ENCODE measurements at places on chromosomes 7 and 10. TPM values are rescaled to one million over a fixed set of nuclear protein-coding genes. Genes with fewer than 3 reads are reported as not detected.

- peaks cover 24% of the 10 kb centered on the region for H3K4me1 ChIP-seq
- DNase-seq: no peak
Measured at GRCh38 chr10:79313911-79314439, 33.3 kb upstream of the PPIF start.

DNA sequence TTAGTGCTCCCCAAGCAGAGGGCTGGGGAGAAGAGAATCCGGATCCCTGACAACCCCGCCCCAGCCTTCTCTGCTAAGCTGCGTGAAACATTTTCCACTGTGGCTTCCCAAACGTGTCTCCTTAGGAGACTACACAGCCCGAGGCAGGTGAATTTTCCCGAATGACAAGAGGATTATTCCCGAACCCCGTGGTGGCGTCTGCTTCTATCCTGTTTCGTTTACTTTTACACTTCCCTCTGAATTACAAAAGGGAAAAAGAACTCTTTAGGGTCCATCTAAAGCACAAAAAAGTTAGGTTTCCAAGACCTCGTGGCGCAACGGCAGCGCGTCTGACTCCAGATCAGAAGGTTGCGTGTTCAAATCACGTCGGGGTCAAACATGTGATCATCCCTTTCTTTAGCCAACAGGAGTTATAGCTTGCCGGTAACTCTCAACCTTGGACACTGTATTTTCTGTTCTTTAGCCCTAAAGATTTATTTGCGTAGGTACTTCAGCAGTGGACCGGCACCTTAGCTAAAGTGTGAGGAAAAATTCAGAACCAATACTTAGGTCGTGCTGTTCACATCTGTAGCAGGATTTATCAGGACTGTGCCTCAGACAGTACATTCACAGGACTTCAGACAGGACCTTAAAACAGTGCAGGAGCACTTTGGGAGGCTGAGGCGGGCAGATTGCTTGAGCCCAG lies 3.2 kb upstream of the ZNF789 start:
- H3K27ac ChIP-seq: peak overlapping the region; percentile 9
- no peaks in the 10 kb centered on the region for H3K36me3 ChIP-seq
- no peak overlapping the region for H3K4me3 ChIP-seq
- H3K4me1 ChIP-seq: peaks cover 62% of the 10 kb centered on the region
- DNase-seq: no peak
- H3K27me3 ChIP-seq: no peaks in the 10 kb centered on the region

DNA sequence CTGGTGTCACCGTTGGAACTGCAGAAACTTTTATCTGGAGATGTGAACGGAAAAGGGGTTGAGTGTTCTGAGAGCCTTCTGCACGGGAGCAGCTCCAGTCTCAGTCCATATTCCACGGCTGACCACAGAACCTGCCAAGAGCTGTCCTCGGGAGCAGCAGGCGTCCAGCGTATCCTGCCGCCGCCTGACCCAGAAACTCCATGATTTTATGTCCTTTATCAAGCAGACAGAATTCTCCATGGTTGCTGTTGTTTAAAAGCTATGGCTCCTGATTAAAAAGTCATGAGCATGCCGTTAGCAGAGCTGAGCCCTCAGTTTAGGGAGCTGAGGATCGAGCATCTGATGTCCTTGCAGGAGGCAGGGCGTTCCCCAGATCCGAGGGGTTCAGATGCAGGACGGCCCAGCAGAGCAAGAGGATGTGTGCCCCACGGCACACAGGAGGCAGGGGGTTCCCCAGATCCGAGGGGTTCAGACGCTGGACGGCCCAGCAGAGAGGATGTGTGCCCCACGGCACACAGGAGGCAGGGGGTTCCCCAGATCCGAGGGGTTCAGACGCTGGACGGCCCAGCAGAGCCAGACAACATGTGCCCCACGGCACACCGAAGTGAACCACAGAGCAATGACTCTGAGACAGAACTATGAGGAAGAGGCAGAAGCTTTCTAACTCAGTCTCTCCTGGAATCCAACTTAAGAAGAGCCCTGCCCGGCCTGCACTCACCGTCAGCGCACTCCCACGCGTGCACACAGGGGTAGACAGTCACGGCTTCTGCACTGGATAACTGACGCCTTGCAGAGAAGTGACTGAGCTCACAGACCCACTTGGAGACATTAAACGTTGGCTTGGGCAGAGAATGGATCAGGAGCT lies 96.4 kb downstream of the WDR37 start:
- H3K4me3 ChIP-seq: no peak overlapping the region
- H3K36me3 ChIP-seq: no peaks in the 10 kb centered on the region
- H3K27ac ChIP-seq: no peak overlapping the region
- H3K4me1 ChIP-seq: no peaks in the 10 kb centered on the region

- peaks cover 6% of the 10 kb centered on the region for H3K4me1 ChIP-seq
- no peaks in the 10 kb centered on the region for H3K27me3 ChIP-seq
- H3K4me3 ChIP-seq: no peak overlapping the region
- DNase-seq: no peak
Measured at GRCh38 chr7:7702826-7703225, 15.6 kb downstream of the RPA3 start.

- H3K4me3 ChIP-seq: no peak overlapping the region
- no peaks in the 10 kb centered on the region for H3K36me3 ChIP-seq
- H3K4me1 ChIP-seq: no peaks in the 10 kb centered on the region
- no peak for DNase-seq
Measured at GRCh38 chr7:26735976-26736600, 128.3 kb downstream of the SKAP2 start.

GRCh38 chr10:78288663-78289062 lies 255.0 kb downstream of the RPS24 start:
- no peaks in the 10 kb centered on the region for H3K36me3 ChIP-seq
- H3K4me1 ChIP-seq: no peaks in the 10 kb centered on the region
- no peak overlapping the region for H3K4me3 ChIP-seq
- no peak overlapping the region for H3K27ac ChIP-seq
- no peaks in the 10 kb centered on the region for H3K27me3 ChIP-seq
- DNase-seq: no peak

DNA sequence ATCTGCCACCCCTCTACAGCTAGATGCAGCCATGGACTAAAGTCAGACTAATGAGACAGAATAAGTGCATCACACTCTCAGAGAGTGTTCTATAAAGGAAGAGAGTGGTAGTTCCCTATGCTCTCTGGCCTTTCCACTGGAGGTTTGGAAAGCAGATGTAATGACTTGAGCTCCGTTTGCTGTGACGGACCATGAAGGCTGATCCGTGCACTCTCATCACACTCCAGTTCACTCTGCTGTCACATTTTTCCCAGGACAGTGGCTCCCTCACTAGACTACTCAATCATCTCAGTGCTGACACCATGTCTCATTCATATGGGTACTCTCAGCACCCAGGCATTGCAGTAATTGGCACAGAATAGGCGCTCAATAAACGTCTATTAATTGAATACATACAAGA lies 20.4 kb downstream of the TRDMT1 start:
- DNase-seq: no peak
- no peak overlapping the region for H3K27ac ChIP-seq
- H3K4me3 ChIP-seq: no peak overlapping the region
- no peaks in the 10 kb centered on the region for H3K4me1 ChIP-seq
- no peaks in the 10 kb centered on the region for H3K27me3 ChIP-seq
- H3K36me3 ChIP-seq: no peaks in the 10 kb centered on the region

The OPN4 gene
- not detected for total RNA-seq

The PROSER2 gene
- 9.2 TPM for total RNA-seq
